Activated CD4-positive, CD25-positive, alpha-beta regulatory T cell treated with anti-CD3 and anti-CD28 coated beads, Interleukin-2, amount 50 U/mL, for 72 hours (primary cell): ENCODE measurements at places on chromosomes 3 and 15.

DNA sequence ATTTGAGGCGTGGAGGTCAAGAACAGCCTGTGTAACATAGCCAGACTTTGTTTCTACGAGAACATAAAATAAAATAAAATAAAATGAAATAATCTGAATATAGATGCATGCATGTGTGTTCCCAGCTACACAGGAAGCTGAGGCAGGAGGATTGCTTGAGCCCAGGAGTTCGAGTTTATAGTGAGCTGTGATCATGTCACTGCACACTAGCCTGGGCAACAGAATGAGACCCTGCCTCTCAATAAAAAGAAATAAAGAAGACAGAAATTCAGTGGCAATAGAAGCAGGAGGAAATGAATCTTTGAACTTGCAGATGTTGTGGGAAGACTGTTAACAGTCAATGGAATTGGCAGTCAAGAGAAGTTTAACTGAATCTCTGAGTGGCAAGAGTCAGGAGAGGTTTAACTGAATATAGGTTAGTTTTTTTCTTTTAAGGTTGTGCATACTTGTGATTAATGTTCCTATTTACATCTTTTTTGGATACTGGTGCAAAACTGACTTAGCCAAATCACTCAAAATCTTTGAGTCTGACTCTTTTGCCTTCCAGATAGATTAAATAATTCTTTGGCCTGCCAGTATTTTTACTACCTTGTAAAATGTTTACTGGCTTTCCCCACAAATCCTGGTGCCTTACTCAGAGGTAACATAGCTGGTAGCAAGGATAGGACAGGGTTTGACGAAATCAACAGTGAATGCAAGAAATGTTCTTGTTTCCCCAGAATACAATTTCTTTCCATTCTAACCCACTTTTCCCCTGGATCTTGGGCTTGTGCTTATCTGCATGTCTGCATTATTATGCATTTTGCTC lies 361.4 kb downstream of the PDCD6IP start:
- no peak for DNase-seq

DNA sequence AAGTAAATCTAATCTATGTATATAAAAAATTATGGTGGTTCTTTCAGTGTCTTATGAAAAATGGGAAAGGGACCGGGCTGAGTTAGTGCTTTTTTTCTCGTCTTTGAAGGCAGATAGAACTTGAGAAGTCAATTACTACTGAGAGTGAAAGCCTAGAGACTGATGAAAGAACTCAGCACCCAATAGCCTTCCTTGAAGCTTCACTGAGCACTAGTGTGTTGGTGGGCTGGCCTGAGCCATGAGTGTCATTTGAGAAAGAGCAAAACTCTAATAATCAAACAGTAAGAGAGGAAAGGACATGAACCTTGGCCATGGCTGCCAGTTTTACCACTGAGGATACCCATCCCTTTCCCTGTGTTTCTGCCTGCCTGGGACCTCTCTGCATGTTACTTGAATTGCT lies 428.3 kb upstream of the RASGRP1 start:
- no peak for DNase-seq

DNA sequence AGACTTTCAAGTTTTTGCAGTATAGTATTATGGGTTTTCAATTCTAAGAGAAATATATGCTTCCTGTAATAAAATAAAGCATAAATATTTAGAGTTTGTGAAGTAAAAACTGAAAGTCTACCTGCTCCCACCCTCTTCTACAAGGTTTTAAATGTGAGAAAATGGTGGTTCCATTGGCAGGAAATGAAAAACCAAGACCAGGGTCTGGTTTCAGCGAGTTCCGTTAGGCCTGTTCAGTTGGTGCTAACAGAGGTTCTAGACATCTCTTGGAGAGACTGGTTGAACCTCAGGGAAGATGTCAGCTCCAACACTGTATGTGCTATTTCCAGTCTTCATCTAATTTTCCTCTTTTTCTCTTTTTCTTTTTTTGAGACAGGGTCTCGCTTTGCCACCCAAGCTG lies 11.8 kb upstream of the MYO1E start:
- DNase-seq, result no peak

DNA sequence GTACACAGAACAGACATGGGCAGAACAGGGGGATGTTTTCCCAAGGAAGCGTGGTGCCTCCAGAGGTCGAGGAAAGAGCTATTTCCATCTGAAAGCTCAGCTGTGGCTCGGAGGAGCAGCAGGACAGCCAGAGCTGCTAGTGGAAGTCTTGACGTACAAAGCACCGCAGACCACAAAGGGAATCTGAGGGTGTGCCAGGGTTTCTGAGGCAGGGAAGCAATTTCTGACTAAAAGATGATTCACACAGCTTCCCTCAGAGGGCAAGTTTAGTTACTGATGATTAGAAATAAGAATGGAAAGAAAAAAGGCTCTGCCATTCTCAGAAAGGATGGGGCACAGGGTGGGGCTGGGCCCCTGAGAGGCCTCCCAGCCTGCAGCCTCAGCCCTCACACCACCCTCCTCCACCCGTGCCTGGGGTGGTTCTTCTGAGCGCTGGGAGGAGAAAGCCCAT lies 45.8 kb upstream of the SEC13 start:
- no peak for DNase-seq

DNA sequence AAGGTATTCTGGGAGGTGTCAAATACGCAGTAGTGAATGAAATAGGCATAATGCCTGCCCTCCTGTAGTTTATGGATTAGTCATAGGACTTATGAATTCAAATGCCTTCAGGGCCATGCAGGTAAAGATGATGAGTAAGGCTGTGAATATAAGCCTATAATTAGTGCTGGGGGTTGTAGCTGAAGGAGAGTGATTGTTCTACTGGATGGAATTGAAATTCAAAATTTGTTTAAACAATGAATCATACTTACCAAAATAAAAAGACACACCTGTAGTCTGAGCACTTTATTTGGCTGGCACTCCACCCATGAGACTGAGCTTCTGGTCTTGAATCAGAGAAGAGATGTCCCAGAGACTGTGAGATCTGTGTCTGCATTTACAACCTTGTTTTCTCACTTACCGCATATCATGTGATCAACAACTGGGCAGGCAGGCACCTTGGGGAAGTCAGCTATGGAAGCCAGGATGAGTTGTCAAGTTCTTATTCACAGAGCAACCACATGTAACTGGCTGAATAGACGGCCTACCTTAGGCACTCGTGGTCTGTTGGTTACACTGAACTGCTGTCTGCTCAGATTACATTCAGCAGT lies 291.8 kb downstream of the NAALADL2 start:
- DNase-seq, result no peak

- DNase-seq, result no peak
Observed at GRCh38 chr15:47443839-47444238, 273.5 kb upstream of the SEMA6D start.

DNA sequence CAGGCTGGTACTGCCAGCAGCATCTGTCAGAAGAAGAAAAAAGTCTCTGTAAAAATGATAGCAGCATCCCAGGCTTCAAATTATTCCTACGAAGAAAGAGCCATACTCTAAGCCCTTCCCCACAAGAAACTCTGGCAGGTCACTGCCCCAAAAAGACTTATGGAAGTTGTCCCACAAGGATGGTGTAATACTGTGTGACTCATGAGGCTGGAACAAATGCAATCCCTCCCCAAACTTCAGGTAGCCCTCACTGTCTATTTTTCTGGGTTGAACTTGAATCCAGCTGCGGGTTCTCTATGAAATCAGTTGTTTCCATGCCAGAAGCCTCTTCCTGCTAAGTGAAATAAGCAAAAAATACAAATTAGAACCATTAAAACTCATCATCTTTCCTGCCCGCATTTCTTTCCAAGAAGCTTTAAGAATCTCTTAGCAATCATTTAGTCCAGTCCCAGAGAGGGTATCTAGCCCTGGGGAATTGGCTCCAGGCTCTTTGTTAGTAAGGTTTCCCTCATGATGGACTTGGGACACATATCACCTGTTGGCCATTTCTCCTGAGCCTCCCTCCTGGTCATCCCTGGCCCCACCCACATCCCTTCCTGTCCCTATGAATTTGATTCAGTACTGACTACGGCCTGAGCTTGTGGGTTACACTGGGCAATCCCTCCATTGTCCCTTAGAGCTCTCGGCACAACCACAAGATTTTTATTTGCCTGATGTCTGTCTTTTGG lies 51.7 kb downstream of the FAM174B start:
- no peak for DNase-seq

- DNase-seq, result peak; percentile 64
Observed at GRCh38 chr3:23810343-23811184, 4.8 kb downstream of the UBE2E1 start.

- no peak for DNase-seq
Observed at GRCh38 chr3:40623567-40623966, 98.8 kb downstream of the ZNF621 start.

DNA sequence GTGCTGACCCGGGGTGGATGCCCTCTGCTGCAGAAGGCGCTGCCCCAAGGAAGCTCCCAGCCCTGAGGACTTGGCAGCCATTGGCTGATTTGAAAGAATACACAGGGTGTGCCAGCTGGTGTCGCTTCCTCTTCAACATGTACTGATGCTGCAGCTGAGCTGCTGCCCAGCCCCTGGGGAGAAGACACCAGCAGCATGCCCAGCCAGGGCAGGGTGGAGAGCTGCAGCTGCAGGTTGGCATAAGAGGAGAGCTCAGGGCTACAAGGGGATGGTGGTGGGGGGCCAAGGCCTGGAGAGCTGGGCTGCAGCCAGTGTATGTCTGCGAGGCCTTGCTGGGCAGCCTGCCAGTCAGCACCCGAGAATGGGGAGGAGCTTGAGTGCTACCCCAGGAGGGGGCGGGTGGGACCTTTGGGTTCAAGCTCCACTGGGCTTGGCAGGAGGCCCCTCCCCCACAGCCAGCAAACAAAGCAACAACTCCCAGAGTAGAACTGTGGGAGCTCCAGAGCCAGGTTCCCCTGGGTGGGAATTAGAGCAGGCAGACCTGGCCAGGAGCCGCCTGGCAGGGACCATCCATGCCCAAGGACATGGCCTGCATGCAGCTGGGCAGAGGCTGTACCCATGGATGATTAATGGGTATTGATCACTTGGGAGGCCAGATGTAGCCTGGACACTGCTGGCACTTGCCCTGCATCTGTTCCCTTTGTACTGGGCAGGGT lies 9.2 kb upstream of the SEMA4B start:
- DNase-seq, result peak; percentile 41

DNA sequence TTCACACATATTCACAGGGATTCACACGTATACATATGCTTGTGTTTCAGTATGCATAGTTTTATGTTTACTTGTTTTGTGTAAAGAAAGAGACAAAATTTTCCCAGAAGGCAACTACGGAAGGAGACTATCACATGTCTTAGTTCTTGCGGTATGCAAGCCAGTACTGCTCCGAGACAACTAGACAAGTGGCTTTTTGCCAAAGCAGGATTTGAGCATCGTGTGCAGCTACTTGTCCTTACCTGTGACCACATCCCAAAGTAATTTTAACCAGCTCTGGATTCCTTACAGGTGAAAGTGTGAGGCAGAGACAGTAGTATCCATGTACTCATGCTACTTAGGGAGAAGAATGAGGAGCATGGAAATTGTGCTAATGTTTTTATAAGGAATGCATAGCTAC lies 591.4 kb upstream of the NR2F2 start:
- DNase-seq, result no peak

DNA sequence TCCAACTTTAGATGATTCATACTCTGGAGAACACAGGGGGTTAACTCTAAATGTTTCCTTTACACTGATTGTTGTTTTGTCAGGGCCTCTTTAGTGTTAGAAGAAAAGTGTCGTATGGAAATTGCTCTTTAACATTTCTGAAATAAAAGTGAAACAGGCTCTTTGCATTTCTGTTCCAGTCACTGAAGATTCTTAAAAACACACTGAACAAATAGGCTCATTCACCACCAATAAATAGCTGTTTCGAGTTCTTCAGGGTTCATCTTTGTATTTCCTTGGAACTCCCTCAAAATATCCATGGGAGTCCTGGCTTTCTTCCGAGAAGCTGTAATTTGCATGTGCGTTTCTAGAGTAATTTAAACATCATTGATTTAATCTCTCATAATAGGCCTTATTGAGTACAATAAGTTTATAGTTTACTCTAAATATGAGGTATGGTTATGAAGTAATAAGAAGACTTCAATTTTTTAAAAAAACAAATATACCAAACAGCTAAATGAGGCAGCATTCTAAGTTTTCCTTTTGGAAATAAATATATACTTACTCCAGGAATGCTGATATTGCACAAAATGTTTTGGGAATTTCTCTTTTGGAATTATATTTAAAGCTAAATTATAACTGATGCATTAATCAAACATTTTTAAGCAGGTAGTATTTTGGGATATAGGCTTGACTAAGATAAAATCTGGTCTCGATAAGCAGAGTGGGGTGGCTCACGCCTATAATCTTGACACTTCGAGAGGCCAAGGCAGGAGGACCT lies 327.4 kb downstream of the EPHA3 start:
- no peak for DNase-seq

- DNase-seq, result no peak
Observed at GRCh38 chr15:50227076-50227475, 38.5 kb downstream of the HDC start.

GRCh38 chr3:123409443-123410148 lies 39.3 kb downstream of the ADCY5 start:
- no peak for DNase-seq

DNA sequence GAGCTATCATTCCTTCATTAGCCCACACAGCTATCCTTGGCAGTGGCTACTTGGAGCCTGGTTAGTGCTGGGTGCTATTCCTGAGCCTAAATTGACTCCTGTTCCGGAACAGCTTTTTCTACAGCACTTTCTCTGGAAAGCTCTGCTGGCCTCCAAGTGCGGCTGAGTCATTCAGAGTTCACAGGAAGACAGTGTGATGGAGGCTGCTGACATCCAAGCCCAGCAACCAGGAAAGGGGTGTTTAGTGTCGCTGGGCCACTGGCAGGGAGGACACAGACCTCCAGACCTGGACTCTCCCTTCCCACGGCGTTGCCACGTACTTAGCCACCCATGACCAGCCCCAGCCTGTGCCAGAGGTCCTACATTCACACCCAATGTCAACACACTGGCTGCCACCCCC lies 28.7 kb downstream of the CACNA2D2 start:
- DNase-seq, result no peak

- DNase-seq, result no peak
Observed at GRCh38 chr15:99322643-99323405, 71.5 kb downstream of the LRRC28 start.

DNA sequence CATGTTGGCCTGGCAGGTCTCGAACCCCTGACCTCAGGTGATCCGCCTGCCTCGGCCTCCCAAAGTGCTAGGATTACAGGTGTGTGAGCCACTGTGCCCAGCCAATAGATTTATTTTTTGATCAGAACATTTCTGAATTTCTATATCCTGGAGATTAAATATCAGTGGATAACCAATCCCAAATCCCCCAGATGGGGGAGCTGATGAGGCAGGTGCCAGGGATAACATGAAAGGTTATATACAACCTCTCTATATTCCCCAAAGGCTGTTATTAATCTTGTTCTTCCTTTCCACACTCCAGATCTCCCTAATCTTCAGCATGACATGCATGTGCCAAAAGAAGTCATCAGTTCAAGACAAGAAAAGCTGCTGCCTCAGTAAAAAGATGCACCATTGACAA lies 112.3 kb downstream of the WDR76 start:
- no peak for DNase-seq

DNA sequence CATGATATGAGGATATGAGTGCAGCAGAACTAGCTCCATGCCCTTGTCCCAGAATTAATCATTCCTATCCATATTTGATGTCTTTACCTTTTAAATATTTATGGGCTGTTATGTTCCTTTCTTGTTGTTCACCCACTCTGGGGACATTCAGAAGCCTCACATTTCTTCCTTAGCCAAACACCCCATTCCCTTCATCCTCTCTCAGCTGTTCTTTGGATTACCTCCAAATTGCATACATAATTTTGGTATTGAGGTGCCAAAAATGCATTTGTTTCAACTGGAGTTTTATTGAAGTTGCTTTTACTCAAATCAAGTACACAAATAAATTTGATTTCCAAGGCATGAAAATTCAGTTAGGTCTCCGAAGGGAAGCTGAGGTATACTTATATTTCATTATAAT lies 51.4 kb downstream of the CHL1 start:
- DNase-seq, result no peak

GRCh38 chr3:11165476-11165875 lies 11.2 kb downstream of the HRH1 start:
- no peak for DNase-seq
